Cortex of kidney (tissue), 1 donor: ENCODE measurements at places on chromosomes 2 and 18.

DNA sequence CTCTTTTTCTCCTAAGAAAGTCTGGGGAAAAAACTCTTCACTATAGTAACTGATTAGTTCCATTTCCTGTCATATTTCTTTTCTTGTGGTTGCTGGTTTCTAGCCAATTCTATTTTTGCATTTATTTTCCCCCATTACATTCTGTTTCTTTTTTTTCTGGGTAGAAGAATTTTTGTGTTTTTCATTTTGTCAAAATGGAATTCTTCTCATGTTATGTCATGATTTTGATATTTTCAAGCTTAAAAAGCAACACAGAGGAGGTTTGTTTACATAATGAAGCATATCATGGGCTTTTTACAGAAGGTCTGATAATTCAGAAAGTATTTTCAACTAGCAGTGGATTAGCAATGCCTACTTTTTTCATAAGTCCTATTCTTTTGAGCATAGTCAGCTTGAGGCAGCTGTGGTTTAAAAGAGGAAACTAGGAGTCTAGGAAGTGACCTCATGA, 102.0 kb downstream of the MAP2 start:
- DNase-seq, result no peak

DNA sequence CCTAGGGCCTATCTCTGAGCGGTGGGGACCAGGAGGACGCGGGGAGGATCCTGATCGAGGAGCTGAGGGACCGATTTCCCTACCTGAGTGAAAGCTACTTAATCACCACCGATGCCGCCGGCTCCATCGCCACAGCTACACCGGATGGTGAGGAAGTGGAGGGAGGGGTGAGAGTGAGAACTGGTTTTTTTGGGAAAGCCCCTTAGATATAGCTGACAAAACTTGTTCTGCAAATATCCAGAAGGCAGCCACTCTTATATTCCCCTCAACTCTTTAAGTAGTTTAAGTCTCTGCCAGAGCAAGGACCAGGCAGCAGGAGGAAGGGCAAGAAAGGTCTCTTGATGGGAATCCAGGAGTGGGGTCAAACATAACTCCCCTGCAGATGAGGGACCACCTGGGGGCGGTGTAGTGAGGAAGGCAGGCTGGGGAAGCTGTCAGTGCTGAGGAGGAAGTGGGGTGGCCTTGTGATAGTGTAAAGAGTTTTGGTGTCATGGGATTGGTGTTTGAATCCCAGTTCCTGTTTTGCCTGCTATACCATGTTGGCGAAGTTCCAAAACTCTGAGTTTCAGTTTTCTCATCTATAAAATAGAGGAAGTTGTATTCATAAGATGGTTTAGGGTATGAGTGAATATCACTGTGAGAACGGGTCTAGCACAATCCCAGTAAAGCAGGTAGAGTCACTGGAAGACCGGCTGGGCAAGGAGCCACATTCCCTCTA, 3.4 kb downstream of the NAGK start:
- DNase-seq, result no peak

GRCh38 chr18:56199580-56200330, 438.6 kb downstream of the TXNL1 start:
- DNase-seq, result no peak

GRCh38 chr2:119647440-119648169, 31.4 kb upstream of the TMEM177 start:
- no peak for DNase-seq

GRCh38 chr2:235950473-235950809, 217.7 kb downstream of the GBX2 start:
- no peak for DNase-seq

GRCh38 chr18:63031375-63031774, 288.2 kb downstream of the BCL2 start:
- no peak for DNase-seq

DNA sequence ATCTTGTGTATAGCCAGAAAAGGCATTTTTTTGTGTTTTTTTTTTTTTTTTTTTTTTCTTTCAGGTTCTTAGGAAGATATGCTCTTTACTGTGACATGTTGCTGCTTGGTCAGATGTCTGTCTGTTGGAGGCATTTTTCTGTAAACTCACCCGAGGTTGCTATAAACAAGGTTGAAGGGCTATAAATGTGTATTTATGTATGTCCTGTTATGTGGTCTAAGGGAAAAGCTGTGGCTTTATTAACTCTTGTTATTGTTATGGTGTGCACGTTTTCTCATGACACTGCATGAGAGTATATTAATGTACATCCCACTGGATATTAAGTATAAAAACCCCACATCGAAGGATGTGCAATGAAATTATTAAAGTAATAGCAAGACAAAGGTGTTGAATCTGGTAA, 102.0 kb downstream of the ZNF532 start:
- DNase-seq, result no peak

GRCh38 chr2:60534052-60534685, 19.3 kb downstream of the BCL11A start:
- DNase-seq, result no peak

DNA sequence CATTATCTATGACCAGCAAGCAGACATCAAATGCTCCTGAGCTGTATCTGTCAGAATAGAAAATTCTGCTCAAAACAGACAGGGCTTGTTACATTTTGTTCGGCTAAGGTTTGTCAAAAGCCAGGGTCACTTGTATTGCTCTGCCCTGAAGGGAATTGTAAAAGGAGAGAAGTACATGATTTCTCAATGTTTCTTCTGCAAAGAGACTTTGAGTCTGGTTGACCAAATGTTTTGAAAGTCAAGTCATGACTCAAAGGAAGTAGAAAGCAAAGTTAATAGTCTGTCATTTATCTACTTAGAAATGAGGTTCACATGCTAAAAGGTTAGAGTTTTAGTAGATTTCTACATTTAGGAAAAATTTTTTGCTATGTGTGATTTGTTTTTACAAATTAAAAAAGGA, 1624.1 kb upstream of the ZEB2 start:
- DNase-seq, result no peak

GRCh38 chr2:20052861-20053281, 1.4 kb upstream of the LAPTM4A start:
- no peak for DNase-seq
